Head of caudate nucleus (tissue), 42 donors: ENCODE measurements at places on chromosomes 1 and 21.

DNA sequence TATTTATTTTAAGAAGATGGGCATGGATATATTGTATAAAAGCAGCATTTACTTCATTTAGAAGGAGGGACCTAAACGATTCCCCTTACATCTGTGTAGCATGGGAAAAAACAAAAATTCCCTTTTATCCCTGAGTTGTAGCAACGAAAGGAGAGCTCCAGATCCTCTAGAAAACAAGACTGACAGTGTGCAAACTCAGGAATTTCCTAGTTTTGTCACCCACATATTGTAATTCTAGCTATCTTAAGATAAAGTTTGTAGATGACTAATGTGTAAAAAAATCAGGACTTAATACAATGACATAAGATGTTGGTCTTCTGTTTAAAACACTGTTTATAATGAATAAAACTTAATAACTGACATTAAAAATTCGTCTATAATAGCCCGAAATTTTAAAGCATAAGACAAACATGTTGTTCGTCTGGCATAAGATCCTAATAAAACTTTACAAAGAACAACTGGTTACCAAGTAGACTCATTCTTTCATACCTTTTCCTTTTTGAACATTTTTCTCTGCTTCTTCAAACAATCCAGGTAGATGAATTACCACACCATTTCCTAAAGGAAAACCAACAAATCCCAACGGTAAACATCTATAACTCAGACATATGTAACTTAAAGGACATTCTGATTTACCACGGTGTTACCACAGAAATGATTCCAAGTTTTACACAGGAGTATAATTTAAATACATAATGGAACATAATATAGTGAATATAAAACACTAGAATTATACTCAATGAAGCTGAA lies 15.2 kb downstream of the ADSS2 start:
- no peak for DNase-seq

- DNase-seq: no peak
Measured at GRCh38 chr21:39707316-39707715, 37.7 kb upstream of the IGSF5 start.

DNA sequence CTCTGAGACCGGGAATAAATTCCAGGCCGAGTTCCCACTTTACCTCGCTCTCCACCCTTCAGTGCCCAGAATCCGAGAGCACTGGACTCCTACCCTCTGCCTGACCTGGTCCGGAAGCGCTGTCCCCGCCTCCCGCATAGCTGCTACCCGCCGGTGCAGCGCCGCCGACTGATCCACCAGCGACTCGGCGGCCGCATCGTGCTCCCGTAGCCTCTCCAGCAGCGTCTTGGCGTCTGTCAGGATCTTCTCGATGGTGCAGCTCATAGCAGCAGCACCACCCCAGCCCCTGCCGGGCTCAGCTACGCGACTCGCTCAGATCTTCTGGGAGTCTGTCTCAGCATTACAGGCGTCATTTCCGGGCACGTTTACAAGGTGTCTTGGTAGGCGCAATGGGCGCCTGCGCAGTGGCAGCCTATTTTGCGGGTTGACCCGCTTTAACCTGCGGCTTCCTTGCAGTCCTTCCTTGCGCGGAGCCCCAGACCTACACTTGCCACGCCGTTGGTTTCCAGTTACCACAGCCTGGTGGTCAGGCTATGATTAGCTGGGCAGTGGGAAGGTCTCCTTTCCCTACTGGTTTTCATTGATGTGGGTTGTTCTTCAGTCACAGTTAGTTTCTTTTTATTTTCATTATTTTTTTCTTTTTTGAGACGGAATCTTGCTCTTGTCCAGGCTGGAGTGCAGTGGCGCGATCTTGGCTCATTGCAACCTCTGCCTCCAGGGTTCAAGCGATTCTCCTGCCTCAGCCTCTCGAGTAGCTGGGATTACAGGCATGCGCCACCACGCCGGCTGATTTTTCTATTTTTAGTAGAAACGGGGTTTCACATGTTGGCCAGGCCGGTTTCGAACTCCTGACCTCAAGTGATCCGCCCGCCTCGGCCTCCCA lies at the start of gene SIKE1:
SIKE1 (minus strand) TSS at position 342 of the 883 bp plus-strand sequence; CDS start at position 264, 78 bp downstream.
- peak; percentile 94 for DNase-seq

DNA sequence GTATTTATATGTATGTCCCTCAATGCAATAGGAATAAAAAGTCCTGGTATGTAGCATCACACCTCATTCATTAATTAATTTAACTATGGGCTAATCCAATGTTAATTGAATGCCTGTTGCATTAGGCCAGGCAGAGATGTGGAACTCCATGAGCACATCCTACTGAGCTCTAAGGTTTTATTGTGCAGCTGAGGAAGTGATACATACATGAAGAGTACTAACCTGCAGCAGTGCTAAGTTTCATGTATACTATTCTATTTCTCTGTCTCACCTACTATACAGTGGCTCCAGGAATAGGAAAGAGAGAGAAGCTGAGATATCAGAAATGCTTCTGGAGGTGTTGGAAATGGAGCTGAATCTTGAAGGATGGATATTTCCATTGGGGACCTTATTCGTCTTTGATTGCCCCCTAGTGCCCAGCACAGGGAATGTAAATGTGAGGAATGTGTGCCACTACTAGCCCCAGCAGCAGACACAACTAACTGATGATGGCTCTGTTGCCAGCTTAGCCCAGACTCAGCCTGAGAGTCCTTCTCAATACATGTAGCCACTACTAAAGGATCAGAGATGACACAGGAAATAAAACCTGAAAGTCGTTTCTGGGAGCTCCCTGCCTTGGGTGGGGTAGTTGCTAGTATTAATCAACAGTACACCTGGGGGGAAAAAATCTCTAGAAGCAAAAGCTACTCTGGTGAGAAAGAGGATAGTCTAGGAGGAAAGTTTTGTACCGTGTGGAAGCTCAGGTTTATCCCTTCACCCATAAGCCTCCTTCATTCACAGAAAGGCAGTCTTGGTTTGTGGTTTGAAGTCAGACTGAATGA lies 173.3 kb upstream of the FOXD3 start:
- peak; percentile 55 for DNase-seq

DNA sequence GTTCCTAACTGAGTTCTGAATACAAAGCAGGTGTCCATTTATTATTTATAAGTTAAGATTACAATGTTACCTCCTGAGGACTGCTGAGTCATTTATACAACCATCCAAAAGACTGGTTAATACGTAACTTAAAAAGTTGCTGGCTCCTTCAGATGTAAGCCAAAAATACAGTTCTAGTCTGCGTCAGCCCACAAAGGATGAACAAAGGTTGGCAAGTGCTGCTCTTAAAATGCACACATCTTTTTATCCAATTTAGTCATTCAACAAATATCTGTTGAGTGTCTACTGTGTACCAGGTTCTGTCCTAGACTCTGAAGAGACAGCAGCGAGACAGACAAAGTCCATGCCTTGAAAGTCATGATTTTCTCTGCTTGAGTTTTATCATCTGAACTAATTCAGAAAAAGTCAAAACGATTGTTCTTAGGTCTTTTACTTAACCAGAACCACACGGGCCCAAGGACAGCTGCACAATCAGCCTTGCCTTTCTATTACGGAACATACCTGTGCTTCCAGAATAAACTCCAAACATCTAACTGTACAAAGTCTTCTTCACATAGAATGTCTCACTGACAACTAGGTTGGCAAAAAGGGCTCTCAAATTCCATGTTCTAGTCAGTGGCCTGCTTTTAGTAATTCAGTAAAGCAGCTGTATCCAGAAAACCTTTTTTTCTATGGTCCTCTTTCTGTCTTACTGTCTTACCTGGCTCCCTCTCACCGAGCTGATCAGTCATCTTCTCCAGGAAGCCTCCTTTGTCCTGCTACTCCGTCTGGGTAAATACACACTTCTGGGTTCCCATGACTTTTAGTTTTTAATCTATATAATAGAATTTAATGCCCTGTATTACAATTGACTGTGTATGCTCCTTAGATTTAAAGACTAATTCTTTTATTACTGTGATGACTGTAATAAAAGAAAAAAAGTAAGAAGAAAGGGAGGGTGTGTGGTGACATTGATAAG lies 15.5 kb upstream of the CNN3 start:
- DNase-seq: no peak

- DNase-seq: no peak
Measured at GRCh38 chr21:42971897-42972275, 2.5 kb upstream of the PKNOX1 start.
